T-helper 17 cell (primary cell): ENCODE measurements at places on chromosomes 5 and 9.

- no peak for DNase-seq
These were observed 500.0 kb downstream of the PTPRD start for GRCh38 chr9:10112798-10113197.

DNA sequence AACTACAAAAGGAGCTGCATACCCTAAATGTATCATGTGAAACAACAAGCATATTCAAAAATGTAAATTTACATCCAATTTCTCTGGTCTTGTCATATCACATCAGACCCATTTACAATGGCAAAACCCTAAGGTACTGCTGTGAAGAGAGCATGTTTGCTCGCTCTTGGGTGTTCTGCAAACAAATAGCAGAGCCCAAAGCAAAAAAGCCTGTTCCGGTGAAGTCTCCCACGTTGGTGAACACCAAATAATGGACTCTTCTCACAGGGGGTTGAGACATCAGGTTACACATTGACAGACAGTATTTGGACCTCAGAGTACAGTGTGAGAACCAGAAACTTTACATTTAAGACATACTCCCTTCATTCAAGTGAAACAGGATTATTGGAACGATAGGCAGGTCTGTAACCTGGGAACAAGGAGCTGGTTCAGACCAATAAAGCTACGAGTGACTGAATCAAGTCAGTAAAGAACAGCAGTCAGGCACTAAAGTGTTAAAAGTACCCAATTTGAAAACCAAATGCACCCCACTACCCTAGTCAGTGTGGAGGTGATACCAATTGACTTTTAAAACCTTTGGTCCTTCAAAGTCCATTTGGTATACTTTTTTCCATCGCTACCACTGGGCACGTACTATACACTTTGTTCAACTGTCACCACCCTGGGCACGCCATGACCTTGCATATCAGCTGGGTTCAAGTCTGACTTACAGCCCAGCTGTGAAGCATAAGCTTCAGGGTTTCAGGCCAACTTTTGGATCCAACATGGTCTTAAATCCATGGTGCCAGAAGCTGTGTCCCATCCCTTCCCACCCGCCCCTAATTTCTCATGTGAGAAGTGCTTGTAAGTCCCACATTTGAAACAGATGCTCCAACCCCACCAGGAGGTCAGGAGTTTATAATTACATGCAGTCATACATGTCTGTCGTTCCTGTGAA is 36.4 kb downstream of the ETF1 start:
- no peak for DNase-seq

GRCh38 chr9:17280350-17281012 is 145.6 kb downstream of the CNTLN start:
- no peak for DNase-seq

- no peak for DNase-seq
These were observed 42.2 kb downstream of the OSMR start for GRCh38 chr5:38888041-38888440.

DNA sequence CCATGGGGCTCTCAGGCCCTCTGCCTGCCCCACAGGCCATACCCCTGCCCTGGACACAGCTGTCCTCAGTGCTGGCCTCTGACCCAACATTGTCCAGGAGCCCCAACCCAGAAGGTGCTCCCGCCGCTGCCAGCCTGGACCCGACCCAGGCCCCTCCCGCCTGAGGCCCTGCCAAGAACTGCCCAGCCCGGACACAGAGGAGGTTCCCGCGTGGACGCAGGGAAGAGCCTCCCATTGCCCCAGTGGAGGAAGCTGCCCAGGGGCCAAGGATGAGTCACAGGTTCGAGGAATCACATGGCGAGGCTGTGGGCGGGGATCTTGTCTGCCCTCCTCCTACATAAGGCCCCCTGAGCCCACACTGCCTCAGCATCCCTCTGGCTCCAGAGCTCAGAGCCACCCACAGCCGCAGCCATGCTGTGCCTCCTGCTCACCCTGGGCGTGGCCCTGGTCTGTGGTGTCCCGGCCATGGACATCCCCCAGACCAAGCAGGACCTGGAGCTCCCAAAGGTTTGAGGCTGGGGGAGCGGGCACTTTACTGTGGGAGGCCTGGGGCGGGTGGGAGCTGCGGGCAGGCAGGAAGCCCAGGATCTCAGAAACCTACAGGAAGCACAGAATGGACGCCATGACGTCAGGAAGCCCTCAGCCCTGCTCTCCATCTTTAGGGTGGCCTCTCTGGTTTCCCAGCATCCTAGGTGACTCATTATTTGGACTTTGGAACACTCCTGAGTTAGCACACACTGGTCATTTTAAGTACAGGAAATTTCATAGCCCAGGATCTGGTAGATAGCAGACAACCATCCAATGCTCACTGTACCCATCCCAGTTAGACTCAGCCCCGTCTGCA is at the start of gene PAEP:
PAEP (plus strand) TSS at position 366 of the 844 bp plus-strand sequence.
- DNase-seq: no peak

GRCh38 chr5:181211208-181211607 is 6.2 kb upstream of the TRIM7 start:
- no peak for DNase-seq

GRCh38 chr9:77271023-77271690 is 93.8 kb downstream of the VPS13A start:
- no peak for DNase-seq

GRCh38 chr5:43190755-43191603 is 1.0 kb upstream of the NIM1K start:
- DNase-seq: no peak

GRCh38 chr5:83441747-83442146 is 29.8 kb upstream of the VCAN start:
- no peak for DNase-seq

- no peak for DNase-seq
These were observed 8.0 kb downstream of the EBF1 start for GRCh38 chr5:159091596-159092331.

GRCh38 chr5:73135429-73136054 is 15.2 kb downstream of the TMEM171 start:
- DNase-seq: no peak

- DNase-seq: no peak
These were observed 133.2 kb downstream of the TMEM174 start for GRCh38 chr5:73306078-73306719.

DNA sequence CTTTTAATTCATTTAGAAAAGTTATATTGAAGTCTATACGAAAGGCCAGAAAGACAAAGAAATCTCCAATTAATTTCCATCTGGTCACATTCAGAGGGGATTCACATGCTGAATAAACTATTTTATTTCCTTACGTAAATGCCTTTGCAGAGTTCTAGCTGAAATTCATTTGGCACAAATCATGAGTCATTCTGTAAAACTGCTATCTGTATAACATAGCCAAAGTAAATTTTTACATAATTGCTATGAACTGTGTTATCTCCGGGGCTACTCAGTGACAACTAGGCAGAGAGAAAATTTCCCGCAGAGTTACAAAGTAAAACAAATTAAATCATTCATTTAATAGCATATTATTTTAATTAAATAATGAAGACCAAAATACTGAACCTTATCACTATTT is 463.2 kb upstream of the ADAMTS16 start:
- no peak for DNase-seq

GRCh38 chr5:133757396-133757945 is 145.1 kb upstream of the FSTL4 start:
- no peak for DNase-seq

DNA sequence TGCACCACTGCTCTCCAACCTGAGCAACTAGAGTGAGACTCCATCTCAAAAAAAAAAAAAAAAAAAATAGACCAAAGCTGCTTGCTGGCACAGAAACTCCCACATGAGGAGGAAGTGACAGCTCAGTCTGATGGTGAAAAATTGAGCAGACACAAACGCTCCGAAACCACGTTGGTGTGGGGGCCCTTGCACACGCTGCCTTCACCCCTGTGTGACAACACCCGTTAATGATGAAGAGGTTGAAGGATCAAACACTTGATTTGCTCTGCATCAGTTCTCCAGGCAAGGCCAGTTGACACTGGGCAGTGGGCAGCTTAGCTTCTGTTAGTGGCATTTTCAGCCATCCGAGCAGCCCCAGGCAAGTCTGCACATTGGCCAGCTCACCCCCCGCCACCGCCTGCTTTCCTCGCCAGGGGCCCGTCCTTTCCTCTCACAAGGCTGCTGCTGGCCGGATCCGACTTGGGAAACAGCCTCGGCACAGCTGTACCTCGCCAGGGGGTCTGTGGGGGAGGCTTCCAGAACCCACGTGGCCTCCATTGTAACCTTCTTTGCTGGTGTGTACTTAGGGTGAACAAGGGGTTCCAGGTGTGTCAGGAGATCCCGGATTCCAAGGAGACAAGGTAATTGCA is 79.8 kb downstream of the COL27A1 start:
- DNase-seq: no peak
